ENCODE measurements at places on chromosomes 5 and 9.

DNA sequence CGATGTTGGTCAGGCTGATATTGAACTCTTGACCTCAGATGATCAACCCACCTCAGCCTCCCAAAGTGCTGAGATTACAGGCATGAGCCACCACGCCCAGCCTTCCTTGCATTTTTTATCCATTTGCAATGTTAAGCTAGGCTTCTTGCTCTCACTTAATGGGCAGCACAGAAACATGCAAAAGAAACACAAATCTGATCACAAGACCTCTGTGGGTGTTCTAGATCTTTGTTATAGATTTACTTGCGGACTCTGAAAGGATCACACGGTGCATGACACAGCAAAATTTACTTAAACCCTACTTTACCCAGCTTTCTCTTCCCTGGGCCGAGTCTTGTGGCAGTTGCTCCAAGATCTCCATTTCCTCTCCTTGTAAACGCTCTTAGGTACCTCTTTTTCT lies 71.3 kb downstream of the PSAT1 start:
- DNase-seq, result no peak

DNA sequence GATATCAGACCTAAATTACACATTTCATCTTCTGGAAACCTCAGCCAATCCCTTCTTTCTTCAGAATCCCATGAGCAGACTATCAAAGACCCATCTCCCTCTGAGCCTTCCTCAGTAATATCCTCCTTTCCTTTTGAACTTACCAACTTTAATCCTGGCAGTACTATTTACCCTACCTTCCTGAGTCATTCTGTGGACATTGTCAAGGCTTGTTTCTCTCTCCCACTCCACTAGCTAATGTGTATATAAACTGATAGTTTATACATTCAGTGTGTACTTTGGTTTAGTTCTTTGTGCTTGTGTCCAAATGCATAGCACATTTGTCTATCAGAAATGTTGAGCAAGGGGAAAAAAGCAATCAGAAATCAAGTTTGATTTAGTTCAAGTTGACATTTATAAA lies 568.3 kb downstream of the CSNK1G3 start:
- no peak for DNase-seq

DNA sequence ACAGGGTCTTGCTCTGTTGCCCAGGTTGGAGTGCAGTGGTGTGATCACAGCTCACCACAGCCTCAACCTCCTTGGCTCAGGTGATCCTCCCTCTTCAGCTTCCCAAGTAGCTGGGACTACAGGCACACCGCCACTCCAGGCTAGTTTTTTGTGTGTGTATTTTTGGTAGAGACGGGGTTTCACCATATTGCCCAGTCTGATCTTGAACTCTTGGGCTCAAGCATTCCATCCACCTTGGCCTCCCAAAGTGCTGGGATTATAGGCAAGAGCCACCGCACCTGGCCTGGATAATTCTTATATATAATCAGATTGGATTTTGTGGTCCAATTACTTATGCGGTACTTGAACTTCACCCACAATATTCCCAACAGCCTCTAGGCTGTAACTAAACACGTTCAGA lies 19.8 kb downstream of the CCDC69 start:
- no peak for DNase-seq

- DNase-seq, result peak; percentile 14
Measured at GRCh38 chr9:764105-764524, 77.4 kb upstream of the DMRT1 start.

- no peak for DNase-seq
Measured at GRCh38 chr9:110531776-110532175, 47.8 kb downstream of the SVEP1 start.

- no peak for DNase-seq
Measured at GRCh38 chr5:103693517-103693916, 130.9 kb upstream of the NUDT12 start.

DNA sequence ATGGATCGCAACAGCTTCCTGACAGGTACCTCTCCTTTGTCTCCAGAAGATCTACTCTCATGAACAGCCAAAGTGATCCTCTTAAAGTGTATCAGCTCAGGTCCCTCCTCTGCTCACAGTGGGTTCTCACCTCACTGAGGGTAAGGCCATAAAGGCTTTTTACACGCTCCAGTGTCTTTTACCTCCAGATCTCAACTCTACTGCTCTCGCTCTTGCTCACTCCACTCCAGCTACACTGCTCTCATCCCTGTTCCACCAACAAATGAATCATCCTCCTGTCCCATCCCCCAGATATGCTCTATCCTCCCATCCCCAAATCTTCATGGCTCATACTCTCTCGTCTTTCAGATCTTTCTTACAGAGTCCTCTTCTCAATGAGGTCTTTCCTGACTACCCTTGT lies 248.6 kb upstream of the EFNA5 start:
- DNase-seq, result no peak

GRCh38 chr5:41793141-41793770 lies 77.0 kb downstream of the OXCT1 start:
- no peak for DNase-seq

- no peak for DNase-seq
Measured at GRCh38 chr9:75844321-75844720, 46.2 kb upstream of the PCSK5 start.

- no peak for DNase-seq
Measured at GRCh38 chr9:134892221-134892620, 11.6 kb downstream of the FCN2 start.

DNA sequence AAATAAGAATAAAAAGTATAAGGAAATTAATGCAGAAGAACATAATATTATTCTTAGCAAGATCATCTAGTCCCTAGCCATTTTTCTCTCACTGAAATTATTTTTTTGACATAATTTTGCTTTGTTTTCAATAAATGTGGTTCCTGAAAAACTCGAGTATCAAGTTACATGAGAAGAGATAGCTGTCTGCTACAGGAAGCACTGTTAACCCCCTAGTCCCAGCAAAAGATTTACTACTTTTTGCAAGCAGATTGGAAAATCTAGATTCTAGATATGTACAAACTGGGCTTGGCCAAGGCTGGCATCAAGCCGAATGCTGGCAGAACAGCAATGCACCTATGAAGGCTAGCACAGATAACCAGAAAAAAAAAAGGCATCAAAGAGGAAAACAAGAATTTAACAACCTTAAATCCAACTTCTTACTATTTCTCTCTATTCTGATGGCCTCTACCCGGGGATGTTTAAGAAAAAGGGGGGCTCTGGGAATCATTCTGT lies 21.9 kb upstream of the ISCA1 start:
- DNase-seq, result no peak

- no peak for DNase-seq
Measured at GRCh38 chr5:67873935-67874334, 341.6 kb upstream of the PIK3R1 start.

DNA sequence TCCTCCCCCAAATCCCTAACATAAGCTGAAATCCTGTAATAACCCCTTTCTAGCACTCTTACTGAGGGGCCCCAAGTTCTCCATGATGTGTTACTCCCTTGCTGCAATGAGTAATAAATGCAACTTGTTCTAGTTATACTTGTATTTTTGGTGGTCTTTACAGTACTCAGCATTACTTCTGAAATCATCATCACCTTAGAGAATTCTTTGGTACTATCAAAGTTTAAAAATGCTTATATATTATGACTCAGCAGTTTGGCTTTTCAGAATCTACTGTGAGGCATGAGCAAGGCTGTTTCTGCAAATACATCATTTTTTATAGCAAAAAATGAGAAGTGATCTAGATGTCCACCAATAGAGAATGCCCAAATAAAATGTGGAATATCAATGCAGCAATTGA lies 20.7 kb upstream of the ROPN1L start:
- DNase-seq, result no peak

DNA sequence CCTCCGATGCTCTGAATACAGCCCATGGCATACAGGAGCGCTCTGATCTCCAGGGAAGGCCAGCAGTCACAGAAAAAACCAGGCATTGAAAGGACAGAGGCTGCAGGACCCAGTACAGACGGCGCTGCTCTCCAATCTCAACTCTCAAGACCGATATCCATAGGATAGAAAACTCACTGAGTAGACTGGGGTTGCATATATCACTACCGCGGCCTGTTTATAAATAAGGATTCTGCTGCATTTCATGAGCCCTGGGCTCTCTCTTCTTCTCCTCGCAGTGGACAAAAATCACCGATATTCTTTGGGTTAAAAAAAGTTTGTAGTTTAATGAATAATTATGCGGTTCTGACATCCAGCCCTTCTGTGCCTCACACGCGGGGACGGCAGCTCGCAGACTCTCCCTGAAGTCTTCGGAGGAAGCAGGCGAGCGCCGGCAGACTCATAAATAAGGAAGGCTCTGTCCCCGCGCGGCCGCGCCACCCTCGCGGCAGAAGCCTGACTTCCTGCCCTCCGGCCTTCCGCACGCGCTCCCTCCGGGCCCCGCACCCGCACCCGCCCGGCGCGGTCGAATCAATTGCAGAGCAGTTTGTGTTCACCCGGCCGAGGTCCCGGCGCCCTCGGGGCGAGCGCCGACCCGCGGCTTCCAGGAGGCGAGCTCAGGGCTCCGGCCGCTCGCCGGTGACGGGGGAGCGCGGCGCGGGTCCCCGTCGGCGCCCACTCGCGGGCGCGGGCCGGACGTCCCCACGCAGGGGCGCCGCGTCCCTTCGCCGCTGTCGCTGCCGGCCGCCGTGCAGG lies at the start of gene FAM78A:
TSS of gene FAM78A (minus strand) at position 417 of the 795 bp plus-strand sequence. CDS start at position 86, 331 bp downstream.
- DNase-seq, result no peak

DNA sequence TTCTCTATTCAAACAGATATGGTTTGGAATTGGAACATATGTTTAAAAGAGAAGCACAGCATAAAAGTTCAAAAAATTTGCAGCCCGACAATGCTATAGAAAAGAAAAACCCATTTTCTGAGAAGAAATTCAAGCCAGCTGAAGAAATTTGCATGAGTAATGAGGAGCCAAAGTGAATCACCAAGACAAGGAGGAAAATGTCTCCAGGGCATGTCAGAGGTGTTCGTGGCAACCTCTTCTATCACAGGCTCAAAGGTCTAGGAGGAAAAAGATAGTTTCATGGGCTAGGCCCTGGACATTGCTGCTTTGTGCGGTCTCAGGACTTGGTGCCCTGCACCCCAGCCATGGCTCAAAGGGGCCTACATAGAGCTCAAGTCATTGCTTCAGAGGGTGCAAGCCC lies 134.8 kb upstream of the ADAMTS16 start:
- no peak for DNase-seq

DNA sequence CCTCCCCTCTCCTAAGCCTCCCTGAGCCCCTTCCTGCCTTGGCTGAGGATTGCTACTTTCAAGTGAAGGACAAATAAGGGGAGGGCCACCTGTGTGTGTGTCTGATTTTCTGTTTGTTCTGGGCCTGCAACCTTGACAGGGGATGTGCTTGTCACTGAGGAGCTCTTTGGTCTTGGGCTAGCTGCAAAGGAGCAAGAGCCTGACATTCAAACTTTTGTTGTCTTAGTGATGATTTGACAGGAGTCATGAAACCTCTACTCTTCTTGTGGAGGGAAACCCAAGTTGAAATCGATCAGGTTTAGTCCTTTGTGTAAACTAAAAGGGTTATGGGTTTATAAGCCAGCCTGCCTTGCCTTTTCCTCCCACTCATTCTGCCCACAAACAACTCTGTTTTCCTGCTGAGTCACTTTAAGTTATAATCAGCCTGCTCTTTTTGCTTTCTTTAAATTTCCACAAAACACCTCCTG lies 16.9 kb downstream of the CLTA start:
- DNase-seq, result no peak

DNA sequence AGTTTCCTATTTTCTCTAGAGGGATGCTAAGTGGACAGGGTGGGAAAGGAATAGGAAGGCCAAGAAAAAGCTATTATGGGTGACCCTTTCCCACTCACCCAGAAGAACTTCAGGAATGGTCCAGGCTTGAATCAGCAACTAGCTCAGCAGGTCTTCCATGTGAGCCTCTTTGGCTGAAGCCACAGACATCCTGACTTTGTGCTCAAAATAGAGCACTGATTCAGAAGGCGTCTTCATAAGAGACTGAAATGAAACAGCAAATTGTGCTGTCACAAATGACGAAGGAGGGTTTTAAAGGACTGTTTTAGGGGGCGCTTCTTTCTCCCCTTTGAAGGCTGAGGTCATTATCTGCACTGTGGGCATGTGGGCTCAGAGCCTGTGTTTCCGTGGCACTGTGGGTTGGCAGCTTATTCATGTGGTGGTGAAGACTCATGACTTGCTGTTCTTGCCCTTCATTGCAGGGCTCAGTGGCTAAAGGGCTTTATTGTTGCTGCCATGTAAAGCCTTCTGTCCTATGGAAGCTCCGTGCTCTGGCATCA lies 65.8 kb upstream of the NFIL3 start:
- no peak for DNase-seq

DNA sequence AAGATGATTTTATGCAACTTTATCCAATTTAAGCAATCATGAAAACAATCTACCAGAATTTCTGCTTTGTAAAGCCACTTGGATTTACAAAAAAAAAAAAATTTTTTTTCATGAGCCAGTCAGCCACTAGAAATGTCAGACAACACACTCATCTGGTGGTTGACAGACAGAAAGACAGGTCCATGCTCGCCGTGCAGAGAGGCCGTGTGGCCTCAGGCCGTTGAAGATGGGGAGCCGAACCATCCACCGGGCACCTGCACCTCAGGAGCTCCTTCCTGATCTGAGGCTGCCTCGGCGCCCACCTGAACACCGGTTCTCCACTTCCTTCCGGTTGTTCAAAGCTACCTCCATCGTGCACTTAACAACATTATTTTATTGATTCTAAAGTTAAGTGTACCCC lies 138.0 kb upstream of the IRX4 start:
- DNase-seq, result no peak

GRCh38 chr5:157449011-157449723 lies 10.8 kb upstream of the NIPAL4 start:
- no peak for DNase-seq

DNA sequence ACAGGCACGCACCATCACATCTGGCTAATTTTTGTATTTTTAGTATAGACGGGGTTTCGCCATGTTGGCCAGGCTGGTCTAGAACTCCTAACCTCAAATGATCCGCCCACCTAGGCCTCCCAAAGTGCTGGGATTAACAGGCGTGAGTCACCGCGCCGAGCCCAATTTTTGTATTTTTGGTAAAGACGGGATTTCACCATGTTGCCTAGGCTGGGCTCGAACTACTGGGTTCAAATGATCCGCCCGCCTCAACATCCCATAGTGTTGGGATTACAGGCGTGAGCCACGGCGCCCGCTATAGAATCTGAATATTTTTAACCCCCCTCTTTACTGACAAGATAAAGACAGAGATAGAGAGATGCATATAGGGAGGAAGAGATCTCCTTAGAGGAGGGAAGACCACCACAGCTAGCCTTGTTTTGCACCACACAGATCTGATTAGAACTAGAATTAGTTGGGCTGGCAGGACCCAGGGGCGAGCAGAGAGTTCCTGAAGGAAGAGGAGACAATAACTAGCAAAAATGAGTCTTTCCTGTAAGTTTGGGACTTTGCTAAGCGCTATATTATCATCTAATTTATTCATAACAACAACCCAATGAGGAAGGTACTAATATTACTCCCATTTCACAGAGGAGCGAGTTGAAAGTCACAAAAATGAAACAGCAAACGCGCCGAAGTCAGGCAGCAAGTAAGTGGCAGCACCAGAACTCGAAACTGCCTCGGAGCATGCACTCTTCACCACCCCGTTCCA lies 1.5 kb upstream of the ANKHD1 start:
- DNase-seq, result no peak

- no peak for DNase-seq
Measured at GRCh38 chr5:58967597-58968281, 384.9 kb downstream of the RAB3C start.

- no peak for DNase-seq
Measured at GRCh38 chr5:102450313-102450990, 48.3 kb downstream of the SLCO6A1 start.

GRCh38 chr5:80376557-80376956 lies 31.3 kb upstream of the ZFYVE16 start:
- DNase-seq, result no peak

- DNase-seq, result no peak
Measured at GRCh38 chr9:4235420-4235819, 64.4 kb downstream of the GLIS3 start.
